ENCODE measurements at places on chromosomes 7 and 10.

DNA sequence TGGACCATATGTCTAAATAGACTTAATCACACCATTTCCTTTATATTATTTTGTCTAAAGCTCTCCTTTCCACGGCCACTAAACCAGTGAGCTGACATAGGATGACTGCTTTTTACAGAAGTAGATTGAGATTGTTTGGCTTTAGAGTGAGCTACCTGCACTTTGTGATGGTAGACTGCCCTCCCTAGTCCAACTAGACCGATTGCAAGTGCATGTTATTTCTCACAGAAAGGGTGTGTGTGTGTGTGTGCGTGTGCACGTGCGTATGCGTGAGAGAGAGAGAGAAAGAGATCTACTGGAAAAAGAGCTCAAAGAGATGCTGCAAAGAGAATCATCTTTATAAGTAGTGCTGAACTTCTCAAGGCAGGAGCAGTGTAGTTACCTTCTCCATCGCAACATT is 60.7 kb downstream of the VCL start:
- DNase-seq: peak; percentile 15

GRCh38 chr10:35391153-35391953 is 55.0 kb downstream of the CCNY start:
- DNase-seq: no peak

GRCh38 chr7:128236924-128237586 is 4.0 kb upstream of the LEP start:
- no peak for DNase-seq

GRCh38 chr10:120421250-120421649 is 35.8 kb upstream of the PLPP4 start:
- DNase-seq: no peak

GRCh38 chr10:33295851-33296250 is 38.6 kb downstream of the NRP1 start:
- no peak for DNase-seq

- no peak for DNase-seq
Measured at GRCh38 chr7:22697322-22697859, 29.6 kb upstream of the IL6 start.
